Stimulated activated CD4-positive, alpha-beta T cell treated with anti-CD3 and anti-CD28 coated beads, Interleukin-1b, Interleukin-23, amount 100 ng/mL, for 24 hours (primary cell): ENCODE measurements at places on chromosomes 3 and 15.

DNA sequence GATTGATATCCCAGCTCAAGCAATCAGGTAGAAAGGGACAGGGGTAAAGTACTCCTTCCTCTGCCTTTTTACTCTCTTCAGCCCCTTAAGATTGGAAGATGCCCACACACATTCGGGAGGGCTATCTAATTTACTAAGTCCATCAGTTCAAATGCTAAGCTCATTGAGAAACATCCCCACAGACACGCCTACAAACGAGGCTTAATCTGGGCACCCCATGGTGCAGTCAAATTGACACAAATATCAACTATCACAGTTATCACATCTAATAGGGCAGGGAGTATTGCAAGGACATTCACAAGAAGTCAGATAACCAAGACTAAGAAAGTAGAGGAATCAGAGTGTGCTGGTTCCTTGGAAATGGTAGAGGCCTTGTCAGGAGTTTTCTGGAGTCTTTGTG lies 437.8 kb upstream of the AZI2 start:
- no peak for DNase-seq

DNA sequence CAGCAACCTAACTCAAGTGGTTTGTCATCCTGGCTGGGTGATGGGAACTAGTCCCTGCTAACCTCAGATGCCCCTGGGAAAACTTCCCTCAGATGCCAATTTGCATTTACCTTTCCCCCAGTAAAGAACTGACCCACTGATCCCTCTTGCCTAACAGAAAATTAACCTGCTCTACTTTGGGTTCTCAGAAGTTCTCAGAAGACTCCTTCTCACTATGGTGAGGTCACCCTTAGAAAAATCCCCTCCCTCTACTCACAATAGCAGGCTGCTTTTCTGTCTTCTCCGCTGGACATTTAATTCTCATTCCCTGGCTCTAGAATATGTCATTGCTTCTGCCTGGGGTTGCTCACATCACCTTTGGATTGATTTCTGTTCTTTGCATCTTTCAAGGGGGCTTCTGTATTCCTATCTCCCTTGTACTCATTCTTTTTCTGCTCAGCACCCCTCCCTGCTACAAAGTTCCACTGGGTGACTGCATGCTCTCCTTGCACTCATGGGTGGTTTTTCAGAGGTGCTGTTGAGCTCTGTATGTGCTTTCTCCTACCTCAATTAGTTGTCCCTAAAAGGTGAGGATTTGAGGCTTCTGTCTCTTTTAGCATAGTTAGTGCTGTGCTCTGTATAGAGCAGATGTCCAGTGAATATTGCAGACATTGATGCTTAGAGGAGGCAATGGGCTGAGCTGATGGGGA lies 869 bp downstream of the PLA1A start:
- DNase-seq, result no peak

DNA sequence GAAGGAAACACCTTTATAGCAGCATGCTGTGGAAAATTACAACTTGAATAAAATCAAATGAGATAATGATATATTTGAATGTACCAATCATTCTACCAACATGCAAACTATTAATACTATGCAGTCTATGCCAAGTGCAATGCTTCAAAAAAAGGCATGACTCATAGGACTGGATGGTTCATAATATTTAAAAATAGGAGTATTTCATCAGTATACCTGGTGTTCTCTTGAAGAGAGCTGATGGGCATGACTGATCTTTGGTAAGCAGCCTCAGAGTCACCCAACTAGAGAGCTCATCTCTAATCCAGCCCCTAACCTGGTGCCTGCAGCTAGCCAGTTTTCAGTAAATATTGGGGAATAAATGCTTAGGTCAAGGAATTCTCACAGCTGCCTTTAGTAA lies 434.7 kb upstream of the ARRDC4 start:
- no peak for DNase-seq

DNA sequence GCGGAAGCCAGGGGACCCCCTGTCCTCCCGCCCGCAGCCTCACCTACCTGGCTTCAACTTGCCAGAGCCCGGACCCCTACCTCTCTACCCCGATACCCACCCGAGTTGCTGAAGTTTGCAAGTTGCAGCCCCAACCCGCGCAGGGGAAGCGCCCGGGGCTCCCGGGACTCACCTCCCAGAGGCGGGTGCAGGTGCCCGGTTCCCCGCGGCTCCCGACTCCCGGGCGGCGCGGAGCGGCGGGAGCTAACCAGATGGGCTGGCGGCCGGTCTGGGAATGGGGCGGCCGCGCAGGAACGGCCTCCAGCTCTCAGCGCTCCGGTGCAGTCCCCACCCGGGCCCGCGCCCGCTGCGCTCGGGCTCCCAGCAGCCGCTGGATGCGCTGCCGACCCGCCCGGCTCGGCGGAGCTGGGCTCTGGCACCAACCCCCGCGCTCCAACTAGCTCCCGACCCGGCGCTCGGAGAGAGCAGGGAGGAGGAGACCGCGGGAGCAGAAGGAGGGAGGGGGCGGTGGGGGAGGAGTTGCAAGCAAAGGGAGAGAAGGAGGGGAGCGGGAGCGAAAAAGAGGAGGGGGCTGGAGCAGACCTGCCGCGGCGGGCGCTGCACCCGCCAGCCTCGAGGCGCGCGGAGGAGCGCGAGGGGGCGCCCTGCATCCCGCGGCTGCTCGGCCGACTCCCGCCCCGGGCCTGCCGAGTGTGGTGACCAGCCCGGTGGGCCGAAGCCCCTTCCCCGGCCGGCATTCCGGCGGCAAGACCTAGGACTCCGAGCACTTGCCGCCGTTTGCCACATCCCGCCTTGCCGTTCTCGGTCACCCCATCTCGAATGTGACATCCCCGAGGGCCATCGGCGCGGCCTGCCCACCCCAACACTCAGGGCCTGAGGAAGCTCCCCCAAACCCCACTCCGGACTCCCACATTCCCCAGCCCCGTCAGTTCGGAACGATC lies at the start of gene SEMA5B:
Gene SEMA5B, minus strand, starts transcription at position 472 of the 941 bp plus-strand sequence. CDS start 66,500 bp downstream, outside the sequence.
- DNase-seq, result no peak

GRCh38 chr15:31160297-31160696 lies 58.8 kb upstream of the TRPM1 start:
- no peak for DNase-seq

DNA sequence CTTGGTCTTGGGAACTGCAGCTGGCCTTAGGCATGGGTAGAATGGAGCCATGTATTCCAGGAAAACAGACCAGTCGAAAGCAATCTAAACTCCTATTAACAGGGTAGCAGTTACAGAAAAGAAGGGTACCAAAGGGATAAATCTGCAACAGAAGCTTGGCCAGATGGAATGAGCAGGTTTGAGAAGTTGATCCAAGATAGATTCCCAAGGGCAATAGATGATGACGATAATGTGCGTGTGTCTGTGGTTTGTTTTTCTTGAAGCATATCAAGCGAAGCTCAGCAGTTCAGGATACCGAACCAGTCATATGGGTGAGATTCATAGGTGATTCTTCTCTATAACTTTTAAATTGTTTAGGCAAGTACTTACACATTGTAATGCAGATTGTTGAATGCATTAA lies 203.8 kb upstream of the SEMA6D start:
- DNase-seq, result no peak

GRCh38 chr3:172270557-172271166 lies 177.6 kb downstream of the GHSR start:
- DNase-seq, result no peak

- DNase-seq, result no peak
Observed at GRCh38 chr3:120559242-120560061, 36.7 kb upstream of the NDUFB4 start.

- no peak for DNase-seq
Observed at GRCh38 chr15:25053000-25053815, 98.4 kb downstream of the SNRPN start.

GRCh38 chr3:11156026-11156410 lies 1.7 kb downstream of the HRH1 start:
- no peak for DNase-seq

- no peak for DNase-seq
Observed at GRCh38 chr3:194860725-194861124, 175.0 kb downstream of the FAM43A start.

DNA sequence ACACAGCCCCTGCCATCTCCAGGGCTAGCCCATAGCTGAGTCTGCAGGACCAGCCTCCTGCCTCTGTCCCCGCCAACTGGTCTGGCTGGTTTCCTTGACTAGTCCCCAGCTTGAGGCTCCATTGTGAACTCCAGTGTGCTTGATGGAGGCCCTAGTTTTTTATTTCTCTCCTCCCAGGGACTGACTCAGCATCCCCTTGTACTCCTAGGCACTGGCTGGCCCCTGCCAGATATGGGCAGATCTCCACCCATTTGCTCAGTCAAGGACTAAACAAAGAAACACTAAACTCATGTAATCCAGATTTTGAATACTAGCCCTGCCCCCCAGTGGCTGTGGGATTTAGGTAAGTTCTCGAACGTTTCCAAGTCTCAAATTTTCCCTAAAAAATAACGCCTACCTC lies 415.4 kb upstream of the RORA start:
- no peak for DNase-seq

DNA sequence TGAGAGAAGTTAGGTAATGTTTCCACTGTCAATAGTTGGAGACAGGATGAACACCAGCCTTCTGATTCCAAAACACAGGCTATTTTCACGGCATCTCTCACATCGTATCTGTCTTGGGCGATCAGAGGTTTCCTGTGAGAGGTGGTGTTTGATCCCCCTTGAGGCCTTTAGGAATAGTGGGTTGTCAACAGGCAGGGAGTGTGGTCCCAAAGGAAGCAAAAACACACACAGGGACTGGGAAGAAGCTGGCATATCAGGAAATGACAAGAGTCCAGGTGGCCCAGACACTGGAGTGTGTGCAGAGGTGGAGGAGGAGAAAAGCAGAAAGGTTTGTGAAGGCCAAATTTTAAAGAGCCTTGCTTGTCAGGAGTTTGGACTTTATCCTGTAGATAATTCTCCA lies 6.6 kb upstream of the MAGEF1 start:
- DNase-seq, result no peak

GRCh38 chr3:160402221-160403027 lies 3.0 kb downstream of the SMC4 start:
- no peak for DNase-seq

GRCh38 chr3:5579946-5580345 lies 392.4 kb downstream of the EDEM1 start:
- no peak for DNase-seq

DNA sequence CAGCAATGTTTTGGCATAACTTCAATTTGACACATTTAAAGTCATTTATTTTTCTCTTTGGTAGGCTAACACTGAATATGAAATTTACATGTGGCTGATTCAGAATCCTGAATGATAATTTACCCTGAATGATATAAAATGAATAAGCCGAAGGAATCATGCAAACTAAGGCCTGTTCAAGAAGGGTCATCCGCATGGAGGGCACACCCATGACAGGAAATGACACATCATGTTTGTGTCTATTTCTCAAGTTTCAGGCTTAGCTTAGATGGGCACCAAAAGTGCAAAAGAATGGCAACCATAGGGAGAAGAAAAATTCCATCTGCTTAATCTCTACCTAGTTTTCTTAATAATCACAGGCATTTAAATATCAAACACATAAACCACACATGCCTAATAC lies 141.5 kb downstream of the DUT start:
- no peak for DNase-seq

DNA sequence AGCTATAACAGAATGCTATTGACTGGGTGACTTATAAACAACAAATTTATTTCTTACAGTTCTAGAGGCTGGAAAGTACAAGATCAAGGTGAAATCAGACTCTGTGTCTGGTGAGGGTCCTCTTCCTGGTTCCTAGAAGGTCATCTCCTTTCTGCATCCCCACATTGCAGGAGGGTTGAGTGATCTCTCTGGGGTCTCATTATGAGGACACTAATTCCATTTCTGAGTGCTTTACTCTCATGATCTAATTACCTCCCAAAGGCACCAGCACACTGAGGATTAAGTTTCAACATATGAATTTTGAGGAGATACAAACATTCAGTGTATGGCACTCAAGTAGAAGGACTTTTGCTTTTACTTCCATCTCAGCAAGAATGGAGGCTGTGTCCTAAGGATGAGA lies 534.1 kb upstream of the KCNMB2 start:
- no peak for DNase-seq

- no peak for DNase-seq
Observed at GRCh38 chr15:38153781-38154180, 98.9 kb upstream of the SPRED1 start.

GRCh38 chr15:79157631-79158592 lies 67.3 kb upstream of the RASGRF1 start:
- DNase-seq, result no peak

- no peak for DNase-seq
Observed at GRCh38 chr3:50165910-50166538, 10.9 kb downstream of the SEMA3F start.

GRCh38 chr15:67768313-67768977 lies 56.9 kb upstream of the SKOR1 start:
- DNase-seq, result no peak

GRCh38 chr3:106820726-106821362 lies 556.4 kb upstream of the CCDC54 start:
- DNase-seq, result no peak

- no peak for DNase-seq
Observed at GRCh38 chr15:61989667-61990066, 70.6 kb downstream of the VPS13C start.

DNA sequence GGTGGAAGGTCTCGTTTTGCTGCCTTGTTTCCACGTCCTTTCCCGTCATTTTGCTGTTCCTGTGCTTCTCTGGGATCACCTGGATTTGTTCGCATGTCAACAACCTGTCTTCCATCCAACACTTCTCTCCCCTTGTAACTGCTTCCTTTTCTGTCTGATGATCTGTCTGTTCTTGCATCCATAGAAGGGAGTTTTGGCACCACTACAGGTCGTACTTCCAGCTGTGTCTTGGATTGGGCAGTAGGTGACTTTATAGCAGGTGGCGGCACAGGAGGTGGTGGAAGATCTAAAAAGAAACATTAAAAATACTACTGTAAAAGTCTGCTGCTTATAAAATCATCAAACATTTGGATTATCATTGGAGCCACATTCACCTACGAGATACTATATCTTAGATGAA lies 1161.0 kb downstream of the ROBO1 start:
- DNase-seq, result no peak

- DNase-seq, result no peak
Observed at GRCh38 chr3:8481380-8481779, 20.2 kb upstream of the LMCD1 start.

DNA sequence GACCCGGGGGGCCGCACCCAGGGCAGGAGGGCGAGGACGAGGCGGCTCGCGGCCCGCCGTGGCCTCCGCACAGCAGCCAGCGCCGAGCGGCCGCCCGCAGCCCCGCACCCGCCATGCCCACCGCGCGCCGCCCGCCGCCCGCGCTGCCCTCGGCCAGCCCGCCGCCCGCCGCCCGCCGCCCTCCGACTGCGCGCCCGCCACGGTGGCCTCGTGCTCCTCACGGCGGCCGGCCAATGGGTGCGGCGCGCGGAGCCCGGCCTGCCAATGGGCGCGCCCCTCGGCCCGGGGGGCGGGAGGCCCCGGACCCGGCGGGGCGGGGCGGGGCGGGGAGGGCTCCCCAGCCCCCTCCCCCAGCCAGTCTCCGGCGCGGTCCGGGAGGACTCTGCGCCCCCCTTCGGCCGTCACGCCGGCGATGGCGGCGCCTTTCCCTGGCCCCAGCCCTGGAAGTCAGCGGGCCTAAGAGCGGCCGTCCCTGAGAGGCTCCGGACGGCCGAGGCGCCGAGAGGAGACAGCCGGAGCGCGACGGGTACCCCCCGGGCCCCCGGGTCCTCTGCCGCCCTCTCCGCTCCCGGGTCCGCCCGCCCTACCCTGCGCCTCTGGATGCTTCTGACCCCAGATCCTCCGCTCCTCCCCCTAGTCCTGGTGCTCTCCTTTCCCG lies at the start of gene NT5DC2:
Gene NT5DC2, minus strand, starts transcription at position 235 of the 658 bp plus-strand sequence. Its CDS starts 120 bp downstream, at position 115.
- peak; percentile 18 for DNase-seq

GRCh38 chr3:52811452-52812011 lies 16.9 kb downstream of the ITIH3 start:
- DNase-seq, result no peak

GRCh38 chr3:190169877-190170276 lies 49.2 kb upstream of the P3H2 start:
- no peak for DNase-seq

GRCh38 chr3:148717885-148718561 lies 20.3 kb downstream of the AGTR1 start:
- no peak for DNase-seq
